ENCODE measurements at places on chromosomes 16 and 17.

GRCh38 chr17:40122999-40123810, 1.4 kb downstream of the MSL1 start:
- no peak for DNase-seq

GRCh38 chr17:74712301-74712700, 422 bp downstream of the CD300LF start:
- no peak for DNase-seq

GRCh38 chr16:49923411-49923810, 67.5 kb upstream of the ZNF423 start:
- no peak for DNase-seq

DNA sequence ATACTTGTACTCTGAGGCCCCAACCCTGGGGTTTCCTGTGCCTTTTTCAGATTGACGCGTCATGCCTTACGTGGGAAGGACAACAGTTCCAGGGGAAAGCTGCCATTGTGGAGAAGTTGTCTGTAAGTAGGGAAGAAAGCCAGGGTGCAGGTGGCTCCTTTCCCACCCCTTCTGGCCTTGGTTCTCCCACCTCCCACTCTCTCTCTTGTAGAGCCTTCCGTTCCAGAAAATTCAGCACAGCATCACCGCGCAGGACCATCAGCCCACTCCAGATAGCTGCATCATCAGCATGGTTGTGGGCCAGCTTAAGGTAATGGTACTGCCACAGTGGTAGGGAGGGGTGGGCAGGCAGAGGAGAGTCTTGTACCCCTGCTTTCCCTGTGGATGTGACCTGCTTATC, 4.6 kb upstream of the EDC4 start:
- DNase-seq = no peak

GRCh38 chr17:77734371-77735080, 224.0 kb upstream of the TNRC6C start:
- peak; percentile 97 for DNase-seq

GRCh38 chr17:82380860-82381702, 9.5 kb downstream of the UTS2R start:
- no peak for DNase-seq

DNA sequence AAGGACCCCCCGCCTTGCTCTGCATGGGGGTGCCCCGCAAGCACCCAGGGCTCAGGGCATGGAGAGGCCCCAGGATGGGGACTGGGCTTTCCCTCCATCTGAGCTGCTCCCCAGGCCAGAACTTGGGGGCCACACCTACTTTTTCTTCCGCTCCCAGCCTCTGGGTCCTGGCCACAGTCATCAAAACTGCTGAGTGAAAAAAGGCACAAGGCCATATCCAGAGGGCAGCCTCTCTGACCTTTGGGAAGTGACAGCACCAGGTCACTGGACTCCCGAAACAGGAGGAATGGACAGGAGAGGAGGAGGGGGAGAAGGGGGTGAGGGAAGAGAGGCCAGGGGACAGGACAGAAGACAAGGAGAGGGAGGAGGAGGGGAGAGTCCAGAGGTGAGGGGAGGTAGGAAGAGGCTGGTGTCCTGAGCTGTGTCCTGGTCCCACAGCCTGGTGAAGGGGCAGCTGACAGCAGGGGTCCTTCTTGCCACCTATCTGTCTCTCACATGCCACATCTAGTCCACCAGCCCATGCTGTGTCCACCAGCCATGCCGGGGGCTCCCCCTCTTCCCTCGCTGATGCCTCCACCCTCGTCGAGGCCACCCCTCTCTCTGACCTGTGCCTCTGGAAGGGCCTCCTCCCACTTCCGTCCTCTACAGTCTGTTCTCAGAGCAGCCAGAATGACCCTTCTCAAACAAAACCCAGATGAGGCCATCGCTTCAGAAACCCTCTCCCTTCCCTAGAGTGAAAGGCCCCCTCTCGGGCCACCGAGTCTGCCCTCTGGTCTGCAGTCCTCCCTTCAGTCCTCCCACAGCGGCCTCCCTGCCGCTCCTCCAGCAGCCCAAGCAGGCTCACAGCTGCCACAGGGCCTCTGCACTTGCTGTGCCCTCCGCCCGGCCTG, 73.9 kb upstream of the TOB1 start:
- DNase-seq = no peak

GRCh38 chr16:85428168-85428898, 184.8 kb upstream of the GSE1 start:
- DNase-seq = no peak

DNA sequence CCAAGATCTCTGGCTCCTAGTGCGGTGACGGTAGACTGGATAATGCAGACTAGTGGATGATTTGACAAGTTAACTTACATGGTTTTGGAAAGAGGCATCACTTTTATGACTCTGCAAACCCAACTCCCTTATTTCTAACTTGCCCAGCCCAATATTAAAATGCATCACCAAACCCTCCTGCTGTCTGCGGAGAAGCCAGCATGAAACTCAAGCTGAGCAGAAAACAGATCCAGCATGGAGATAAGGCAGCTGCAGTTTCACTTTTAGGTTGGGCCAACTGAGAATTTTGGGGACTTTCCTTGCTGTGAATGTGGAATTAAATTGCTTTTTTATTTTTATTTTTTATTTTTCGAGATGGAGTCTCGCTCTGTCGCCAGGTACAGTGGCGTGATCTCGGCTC, 27.8 kb downstream of the CDH1 start:
- no peak for DNase-seq

DNA sequence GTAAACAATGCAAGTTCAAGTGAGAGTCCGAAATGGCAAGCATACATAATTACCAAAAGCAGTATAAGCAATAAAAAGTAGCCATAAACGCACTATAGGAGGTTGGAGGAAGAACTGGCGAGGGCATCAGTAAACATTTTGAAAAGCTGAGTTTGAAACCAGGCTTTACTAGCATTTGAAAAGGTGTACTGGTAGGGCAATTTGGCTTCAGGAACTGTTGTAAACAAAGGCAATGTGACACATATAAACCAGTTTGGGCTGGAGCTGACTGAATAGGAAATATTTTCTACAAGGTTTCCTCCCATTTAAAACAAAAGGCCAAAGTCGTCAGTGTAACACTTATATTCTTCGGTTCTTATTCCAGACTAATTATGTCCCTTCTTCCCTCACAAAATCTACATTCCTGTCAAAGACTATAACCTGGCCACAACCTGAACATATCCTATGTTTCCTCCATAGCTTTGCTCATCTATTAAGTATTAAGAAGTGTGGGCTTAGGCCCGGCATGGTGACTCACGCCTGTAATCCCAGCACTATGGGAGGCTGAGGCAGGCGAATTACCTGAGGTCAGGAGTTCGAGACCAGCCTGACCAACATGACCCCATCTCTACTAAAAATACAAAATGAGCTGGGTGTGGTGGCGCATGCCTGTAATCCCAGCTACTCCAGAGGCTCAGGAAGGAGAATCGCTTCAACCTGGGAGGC, 7.8 kb downstream of the CBX1 start:
- DNase-seq = no peak

GRCh38 chr16:86229866-86230656, 280.3 kb upstream of the FOXF1 start:
- DNase-seq = no peak

DNA sequence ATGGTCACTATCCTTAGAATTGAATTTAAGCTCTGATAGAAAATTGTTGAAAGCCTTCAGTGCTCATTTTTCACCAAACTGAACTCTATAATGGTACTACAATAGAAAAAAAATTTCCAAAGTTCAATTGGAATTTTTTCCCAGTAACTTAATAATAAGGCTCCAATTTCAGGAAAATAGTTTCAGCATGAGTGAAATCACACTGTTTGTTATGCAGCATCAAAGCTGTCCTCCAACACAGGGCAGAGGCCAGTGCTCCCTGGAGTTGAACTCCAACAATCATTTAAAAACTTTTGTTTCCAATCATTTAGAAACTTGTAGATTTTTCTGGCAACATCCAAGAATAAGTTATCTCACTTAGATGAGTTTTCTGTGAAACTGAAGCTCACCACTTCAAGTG, 103.1 kb upstream of the HSBP1 start:
- no peak for DNase-seq

DNA sequence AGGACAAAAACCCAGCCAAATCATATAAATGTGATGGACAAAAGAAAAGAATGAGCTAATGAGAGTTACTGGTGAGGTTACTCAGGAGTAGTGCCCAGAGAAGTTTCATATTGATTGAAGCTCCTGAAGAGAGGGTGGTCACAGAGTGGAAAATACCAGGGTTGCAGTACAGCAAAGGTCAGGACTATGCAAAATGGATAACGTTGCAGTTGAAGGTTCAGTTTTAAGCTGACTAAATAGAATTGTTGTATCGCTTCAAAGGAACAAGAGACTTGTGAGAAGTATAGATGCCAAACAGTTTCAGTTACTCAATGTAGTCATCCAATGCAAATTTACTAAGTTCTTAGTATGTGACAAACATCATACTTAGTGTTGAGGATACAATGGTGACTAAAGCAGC, 47.1 kb downstream of the ABCA8 start:
- no peak for DNase-seq

GRCh38 chr16:8464979-8465378, 125.3 kb downstream of the TMEM114 start:
- DNase-seq = peak; percentile 3

DNA sequence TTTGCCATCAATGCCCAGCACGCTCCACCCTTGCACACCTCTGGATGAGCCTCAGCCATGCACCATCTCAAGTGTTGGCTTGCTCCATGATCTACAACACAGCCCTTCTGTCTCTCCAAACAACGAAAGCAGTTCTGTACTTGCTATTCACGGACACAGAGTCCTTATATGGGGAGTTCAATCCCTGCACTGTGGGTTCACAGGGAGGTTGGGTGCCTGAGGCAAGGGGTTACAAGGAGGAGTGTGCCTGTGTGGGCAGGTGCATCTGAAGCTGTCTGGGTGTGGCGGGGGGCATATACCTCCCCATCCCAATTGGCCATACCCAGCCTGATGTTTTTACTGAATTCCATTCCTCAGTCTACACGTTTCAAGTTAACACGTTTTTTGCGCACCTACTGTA, 5.6 kb downstream of the RUNDC3A start:
- no peak for DNase-seq

- no peak for DNase-seq
These were observed 89.8 kb downstream of the KATNIP start for GRCh38 chr16:27639561-27640276.

GRCh38 chr17:42001729-42002128, 15.5 kb downstream of the DNAJC7 start:
- no peak for DNase-seq

DNA sequence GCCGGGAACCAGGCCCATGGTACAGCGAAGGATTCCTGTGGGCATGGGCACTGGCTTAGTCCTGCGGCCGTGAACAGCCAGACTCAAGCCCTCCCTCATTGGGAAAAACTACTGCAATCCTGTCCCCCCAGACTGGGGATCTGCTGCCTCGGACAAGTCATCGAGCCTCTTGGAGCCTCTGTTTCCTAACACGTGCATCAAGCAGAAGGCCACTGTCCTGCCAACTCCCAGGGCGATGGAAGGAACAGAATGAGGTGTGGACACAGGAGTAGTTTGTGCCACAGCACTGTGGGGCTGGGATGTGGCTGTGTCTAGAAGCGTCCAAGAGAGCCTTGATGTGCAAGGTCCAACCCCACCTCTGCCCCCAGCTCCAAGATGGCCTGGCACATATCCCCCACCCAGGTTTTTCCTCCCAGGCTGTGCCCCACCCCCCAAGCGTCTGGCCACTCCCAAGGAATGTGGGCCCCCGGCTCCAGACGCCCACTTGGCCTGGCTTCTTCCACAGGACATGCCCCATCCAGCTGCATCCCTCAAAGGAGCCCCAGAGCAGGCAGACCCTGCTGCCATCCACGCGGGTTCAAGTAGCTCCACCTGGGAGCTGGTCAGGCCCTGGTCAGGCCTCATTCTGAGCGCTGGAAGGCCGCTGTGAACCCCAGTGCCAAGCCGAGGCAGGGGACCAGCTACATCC, 3.4 kb downstream of the CAMKK1 start:
- no peak for DNase-seq

- DNase-seq = no peak
These were observed 20.4 kb upstream of the TRIM25 start for GRCh38 chr17:56934280-56934679.

DNA sequence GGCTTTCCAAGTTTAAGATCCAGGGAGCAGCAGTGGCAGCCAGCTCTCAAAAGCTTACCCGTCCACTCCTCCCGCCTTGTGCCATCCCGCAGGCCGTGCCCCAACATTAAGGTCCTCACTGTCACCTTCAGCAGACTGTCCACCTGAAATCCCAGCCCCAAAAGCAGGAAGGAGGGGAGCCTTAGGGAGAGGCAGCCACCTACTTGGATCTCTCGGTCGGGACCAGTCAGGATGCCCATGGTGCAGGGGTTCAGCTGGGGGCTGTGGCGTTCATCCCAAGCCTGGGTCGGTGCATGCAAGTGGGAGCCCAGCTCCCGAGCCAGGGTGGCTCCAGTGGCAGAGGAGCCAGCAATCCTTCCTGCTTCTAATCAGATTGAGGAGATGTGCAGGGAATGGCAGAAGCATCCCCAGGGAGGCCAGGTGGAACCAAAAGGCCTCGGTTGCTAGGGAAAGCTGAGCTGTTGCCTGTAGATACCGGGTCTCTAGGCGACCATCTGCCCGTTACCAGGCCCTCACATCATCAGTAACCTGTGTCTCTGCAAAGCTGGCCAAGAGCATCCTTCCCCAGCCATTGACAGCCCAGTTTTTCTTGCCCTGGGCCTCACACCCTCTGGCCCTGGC, 24.6 kb downstream of the CNGB1 start:
- no peak for DNase-seq

DNA sequence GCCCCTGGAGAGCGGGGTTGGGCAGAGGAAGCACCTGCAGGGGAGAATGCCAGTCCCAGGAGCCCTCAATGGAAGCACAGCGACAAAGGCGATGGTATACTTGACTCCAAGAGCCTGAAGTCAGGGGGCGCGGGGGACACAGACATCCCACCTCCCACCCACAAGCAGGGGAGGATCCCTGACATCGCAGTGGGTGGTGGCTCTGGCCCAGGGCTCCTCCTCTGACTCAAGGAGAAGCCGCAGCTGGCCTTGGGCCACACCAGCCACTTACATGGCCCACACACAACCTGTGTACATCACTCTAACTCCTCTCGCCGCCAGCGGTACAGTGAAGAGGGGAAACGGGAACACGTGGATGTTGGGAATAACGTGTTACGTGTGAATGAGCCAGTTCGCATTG, 44.3 kb downstream of the FZD2 start:
- no peak for DNase-seq

- no peak for DNase-seq
These were observed 67.5 kb downstream of the AMFR start for GRCh38 chr16:56357765-56358322.

DNA sequence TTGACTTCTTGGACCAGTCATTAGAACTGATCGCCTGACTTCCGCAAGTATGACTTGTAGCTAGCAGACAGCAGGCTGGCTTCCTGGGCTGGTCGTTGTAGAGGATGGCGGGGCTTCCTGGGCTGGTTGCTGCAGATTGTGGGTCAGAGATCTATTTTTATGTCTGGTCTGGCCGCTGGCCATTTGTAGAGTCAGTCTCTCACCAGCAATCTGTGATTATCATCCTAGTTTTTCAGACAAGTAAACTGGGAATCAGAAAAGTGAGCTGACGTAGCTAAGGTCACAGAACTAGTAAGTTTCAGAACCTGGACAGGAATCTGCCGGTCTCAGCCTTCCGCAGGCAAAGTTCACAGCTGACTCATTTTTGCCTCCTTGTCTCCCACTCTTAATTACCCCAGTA, 19.1 kb downstream of the GPR142 start:
- no peak for DNase-seq
